Activated CD4-positive, alpha-beta T cell treated with anti-CD3 and anti-CD28 coated beads, Interleukin-2, amount 50 U/mL, for 48 hours (primary cell): ENCODE measurements at places on chromosomes 7 and 10.
A peak's percentile ranks its signal among the peaks of the same experiment; 100 is the strongest.

GRCh38 chr7:121914676-121915279, 41.8 kb downstream of the PTPRZ1 start:
- no peak for DNase-seq

GRCh38 chr10:132283604-132284382, 24.0 kb downstream of the STK32C start:
- no peak for DNase-seq

DNA sequence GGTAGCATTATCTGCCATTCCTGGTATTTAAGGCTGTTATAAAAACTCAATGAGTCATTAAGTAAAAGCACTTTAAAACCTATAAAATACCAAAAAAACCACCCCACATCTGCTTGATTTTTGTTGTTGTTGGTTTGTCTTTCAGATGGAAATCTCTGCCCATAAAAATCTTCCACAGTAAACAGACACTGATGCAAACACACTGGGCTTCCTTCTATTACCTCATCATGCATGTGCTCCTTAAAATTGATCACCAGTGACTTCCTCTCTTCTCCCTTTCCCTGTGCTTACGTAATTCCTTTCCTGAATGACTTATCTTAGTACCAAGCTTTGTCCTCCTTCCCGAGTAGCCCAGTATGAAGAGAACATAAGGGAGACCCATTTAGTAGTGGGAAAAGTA, 167.2 kb downstream of the EVX1 start:
- no peak for DNase-seq

DNA sequence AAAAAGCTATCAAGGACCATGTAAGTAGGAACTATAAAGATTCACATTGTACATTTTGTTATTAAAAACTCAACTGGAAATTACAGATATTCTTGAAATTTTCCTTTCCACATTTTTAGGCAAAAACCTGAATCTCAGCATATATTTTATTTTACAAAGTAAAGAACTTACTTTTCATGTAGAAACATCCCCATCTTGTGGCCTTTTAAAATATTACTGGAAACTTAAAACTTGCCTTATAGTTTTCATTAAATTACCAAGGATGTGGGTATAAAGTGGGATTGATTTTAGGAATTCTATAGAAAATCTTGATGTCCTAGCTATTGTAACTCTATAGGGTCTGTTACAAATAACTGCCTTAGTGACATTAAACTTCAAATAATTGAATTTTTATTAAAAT, 10.6 kb downstream of the DBF4 start:
- no peak for DNase-seq

DNA sequence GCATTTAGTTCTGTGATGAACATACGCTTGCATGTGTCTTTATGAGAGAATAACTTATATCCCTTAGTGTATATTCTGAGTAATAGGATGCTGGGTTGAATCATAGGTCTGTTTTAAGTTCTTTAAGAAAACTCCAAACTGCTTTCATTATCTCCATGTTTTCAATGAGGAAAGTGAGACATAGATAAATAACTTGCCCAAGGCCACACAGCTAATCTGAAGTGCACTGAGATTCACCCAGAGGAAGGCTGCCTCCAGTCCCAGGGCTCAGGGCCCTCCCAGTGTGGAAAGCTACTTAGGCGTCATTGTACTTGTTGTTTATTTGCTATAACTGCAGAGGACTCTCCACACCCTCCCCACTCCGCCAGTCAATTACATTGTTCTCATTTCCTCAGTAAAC, 126.7 kb downstream of the INHBA start:
- no peak for DNase-seq

DNA sequence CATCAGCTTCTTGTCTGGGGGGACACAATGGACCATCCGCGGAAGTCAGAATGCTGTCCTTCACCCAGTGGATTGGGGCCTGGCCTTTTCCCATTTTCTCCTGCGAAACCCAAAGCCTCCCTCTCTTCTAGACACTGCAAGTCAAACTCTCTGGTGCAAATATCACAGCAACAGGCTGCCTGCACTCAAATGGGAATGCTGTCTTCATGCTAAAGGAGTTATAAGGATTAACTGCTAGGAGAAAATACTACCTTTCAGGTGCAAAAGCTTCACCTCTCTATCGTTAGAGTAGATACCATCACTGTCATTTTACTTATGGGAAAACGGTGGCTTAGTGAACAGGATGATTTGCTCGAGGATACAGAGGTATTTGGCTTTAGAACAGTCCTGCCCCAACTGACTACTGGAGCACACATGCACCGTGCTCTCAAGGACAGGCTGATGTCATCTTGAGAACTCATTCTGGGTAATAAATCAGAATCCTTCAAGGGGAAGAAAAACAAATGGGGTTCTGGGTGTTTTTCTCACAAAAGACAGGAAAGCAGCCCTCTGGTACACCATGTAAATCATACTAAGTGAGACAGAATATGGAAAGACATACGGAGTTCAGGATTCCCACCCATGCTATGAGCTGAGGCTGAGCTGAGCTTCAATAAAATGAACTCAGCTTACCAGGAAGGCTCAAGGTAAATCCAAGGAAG, 100.9 kb downstream of the SAMD9 start:
- no peak for DNase-seq

- no peak for DNase-seq
Measured at GRCh38 chr7:65798111-65799075, 74.5 kb upstream of the VKORC1L1 start.

DNA sequence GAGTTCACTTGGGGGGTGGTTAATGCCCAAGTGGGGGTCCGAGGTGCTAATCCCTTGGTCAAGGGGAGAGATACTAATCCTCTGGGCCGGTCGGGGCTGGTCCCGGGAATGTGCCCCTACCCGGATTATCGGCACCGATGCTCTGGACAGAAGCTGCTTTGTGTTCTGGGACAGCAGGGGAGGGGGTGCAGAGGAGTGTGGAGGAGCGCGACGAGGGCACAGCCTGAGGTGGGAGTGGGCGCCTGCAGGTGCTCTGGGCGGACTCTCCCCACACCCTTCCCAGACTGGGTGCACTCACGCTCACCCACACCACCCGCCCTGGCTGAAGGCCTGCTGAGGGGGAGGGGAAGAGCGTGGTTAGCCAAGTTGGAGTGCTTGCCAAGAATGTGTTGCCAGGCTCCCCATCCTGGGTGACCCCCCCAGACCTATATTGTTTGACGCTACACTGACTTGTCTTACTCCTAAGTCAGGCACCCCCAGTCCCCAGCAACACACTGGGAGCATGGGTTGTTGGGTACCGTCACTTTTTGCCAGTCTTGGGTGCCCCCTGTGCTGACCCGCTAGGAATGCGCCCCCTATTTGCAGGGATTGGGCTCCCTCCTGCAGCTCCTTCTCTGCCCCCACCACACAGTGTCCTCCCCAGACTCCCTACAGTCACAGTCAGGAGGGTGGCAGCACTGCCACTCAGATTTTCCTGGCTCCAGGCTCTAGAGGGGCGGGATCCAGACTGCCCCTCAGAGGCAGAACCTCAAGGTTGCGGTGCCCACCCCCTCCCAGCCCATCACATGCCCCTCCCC, 1.2 kb downstream of the SLC4A2 start:
- DNase-seq: peak; percentile 34

- no peak for DNase-seq
Measured at GRCh38 chr10:27710014-27710413, 35.6 kb downstream of the MKX start.

GRCh38 chr7:69780379-69780778, 182.1 kb downstream of the AUTS2 start:
- DNase-seq: no peak

- DNase-seq: no peak
Measured at GRCh38 chr7:45295222-45295621, 137.6 kb downstream of the RAMP3 start.

- no peak for DNase-seq
Measured at GRCh38 chr7:145183069-145183468, 347.2 kb upstream of the TPK1 start.

- no peak for DNase-seq
Measured at GRCh38 chr10:99926925-99927720, 82.6 kb downstream of the DNMBP start.

GRCh38 chr7:133275008-133275407, 22.1 kb downstream of the EXOC4 start:
- no peak for DNase-seq

DNA sequence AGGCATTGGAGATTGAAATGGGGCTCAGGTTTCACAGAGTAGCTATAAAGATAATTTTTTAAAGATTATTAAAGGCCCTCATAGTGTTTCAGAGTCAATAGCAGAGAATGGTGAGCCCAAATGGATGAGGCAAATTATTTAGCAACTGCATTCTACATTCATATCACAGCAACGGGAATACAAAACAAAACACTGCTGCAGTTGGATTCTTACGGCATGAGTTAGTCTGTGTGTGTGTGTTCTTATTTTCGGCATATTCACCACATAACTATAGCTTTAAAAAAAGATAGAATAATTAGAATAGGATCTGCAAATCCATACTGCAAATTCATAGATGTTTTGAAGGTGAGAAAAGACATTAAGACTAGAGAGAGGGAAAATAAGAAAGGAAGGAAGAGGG, 66.0 kb downstream of the SUGCT start:
- DNase-seq: no peak

DNA sequence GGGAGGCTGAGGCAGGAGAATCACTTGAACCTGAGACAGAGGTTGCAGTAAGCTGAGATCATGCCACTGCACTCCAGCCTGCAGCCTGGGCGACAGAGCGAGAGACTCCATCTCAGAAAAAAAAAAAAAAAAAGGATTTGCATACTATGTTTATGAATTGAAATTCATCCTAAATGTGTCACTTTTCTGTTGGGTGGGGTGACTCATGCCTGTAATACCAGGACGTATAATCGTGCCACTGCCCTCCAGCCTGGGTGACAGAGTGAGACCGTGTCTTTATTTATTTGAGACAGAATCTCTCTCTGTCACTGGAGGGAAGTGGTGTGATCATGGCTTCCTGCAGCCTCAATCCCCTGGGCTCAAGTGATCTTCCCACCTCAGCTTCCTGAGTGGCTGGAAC, 5.8 kb downstream of the ZNF212 start:
- DNase-seq: peak; percentile 73

DNA sequence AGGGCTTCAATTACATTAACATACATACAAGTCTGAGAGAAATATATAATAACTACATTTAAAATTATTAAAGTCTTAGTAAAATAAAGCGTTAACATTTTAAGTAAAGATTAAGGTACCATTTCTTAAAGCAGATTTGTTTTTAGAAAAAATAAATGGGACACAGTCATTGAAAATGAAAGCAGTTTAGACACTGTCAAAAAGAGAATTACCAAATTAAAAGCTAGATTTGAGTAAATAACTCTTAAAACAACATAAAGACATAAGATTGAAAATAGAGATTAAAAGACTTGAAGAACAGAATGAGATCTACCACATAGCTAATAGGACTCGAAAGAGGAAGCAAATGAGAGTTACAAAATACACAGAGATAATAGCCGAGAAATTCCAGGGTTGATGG, 562.2 kb upstream of the FOXK1 start:
- no peak for DNase-seq

GRCh38 chr10:133307776-133308420, 774 bp downstream of the TUBGCP2 start:
- DNase-seq: peak; percentile 88

DNA sequence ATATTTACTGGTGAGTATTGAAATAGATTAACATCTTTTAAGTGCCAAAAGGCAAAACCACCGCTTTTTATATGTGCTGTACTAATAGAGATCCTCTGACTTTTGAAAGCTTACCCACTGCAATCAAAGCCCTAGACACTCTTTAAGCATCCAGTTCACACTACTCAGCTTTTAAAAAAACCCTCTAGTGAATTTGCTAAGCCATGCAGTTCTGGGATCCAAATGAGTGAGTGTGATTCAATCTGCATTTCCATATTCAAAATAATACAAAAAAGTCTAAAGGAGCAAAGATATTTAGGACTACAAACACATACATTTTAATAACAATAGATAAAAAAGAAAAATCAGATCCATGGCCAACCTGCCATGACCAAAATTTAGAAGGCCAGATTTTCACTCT, 288.2 kb downstream of the MAGI2 start:
- no peak for DNase-seq

DNA sequence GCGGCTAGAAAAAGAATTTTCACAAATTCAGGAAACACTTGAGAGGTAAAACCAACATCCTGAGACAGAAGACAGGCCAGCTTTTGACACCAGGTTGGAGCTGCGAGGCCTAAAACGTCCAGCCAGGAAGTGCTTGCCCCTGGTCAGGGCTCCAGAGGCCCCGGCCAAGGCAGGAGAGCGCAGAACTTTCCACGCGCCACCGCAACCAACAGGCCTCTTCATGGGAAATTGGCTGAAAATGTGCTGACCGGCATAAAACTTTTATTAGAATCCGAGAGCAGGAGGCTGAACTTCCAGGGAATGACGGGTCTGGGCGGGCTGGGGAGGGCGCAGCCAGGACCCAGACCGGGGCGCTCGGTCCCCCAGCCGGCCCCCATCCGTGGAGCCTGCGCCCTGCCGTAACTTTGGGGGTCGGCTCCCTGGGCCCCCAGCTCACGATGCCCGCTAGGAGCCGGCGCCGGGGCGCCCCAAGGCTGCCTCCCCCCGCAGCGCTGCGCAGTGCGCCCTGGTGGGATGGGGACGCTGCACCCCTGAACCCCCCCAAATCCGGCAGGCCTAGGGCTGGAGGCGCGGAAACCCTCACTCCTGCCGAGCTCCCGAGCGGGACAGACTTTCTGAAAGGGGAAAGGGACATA, 414.0 kb upstream of the MKI67 start:
- no peak for DNase-seq

DNA sequence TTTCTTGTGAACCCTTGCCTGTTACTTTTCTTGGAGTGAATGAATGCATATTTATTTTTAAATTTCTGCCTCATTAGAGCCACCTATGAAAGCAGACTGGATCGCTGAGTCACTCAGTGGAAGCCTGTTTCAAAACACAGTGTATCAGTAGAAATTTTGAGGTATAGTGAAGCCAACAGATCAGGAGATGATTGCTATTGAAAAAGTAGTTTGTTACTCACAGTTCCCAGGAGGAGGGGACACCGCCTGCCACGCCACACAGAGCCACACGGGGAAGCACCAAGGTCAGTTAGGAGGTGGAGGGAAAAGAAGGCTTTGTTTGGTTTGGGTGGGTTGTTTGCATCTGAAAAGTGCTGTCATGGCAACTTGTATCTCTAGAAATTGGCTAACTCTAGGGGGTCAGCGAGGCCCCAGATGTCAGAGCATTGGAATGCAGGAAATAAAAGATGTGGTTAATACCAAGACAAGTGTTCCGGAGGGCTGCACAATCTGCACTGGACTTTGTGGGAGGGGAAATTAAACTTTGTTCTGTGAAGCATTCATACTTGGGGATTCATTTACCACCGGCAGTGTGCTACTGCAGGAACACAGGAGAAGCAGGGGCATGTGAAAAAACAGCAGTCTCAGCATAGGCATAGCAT, 106.4 kb upstream of the SDK1 start:
- DNase-seq: no peak

- no peak for DNase-seq
Measured at GRCh38 chr10:1516492-1517165, 220.7 kb downstream of the ADARB2 start.
